Effector memory CD4-positive, alpha-beta T cell (primary cell): ENCODE measurements at places on chromosomes 6 and 20.

DNA sequence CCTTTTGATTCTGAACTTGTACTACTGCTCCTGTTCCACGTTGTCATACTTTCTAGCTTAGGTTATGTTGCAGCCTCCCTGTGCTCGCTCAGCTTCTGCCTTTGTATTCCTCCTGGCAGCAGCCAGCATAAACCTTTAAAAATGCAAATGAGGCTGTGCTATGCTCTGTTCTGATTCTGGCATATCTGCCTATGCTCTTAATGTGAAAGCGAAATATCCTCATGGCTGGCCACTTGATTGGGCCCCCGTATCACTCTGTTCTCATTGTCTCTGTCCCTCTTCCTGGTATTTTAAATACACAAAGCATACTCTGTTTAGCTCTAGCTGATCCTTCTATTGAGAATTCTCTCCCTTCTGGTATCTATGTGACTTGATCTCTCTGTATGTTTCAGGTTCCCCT is 139.0 kb downstream of the JARID2 start:
- H3K27ac ChIP-seq: no peak overlapping the region
- no peaks in the 10 kb centered on the region for H3K27me3 ChIP-seq
- no peak for DNase-seq
- H3K4me3 ChIP-seq: no peak overlapping the region

- no peak overlapping the region for H3K4me3 ChIP-seq
- no peaks in the 10 kb centered on the region for H3K4me1 ChIP-seq
- DNase-seq: no peak
- H3K36me3 ChIP-seq: no peaks in the 10 kb centered on the region
Observed at GRCh38 chr6:150695652-150696051, 96.0 kb downstream of the PLEKHG1 start.

DNA sequence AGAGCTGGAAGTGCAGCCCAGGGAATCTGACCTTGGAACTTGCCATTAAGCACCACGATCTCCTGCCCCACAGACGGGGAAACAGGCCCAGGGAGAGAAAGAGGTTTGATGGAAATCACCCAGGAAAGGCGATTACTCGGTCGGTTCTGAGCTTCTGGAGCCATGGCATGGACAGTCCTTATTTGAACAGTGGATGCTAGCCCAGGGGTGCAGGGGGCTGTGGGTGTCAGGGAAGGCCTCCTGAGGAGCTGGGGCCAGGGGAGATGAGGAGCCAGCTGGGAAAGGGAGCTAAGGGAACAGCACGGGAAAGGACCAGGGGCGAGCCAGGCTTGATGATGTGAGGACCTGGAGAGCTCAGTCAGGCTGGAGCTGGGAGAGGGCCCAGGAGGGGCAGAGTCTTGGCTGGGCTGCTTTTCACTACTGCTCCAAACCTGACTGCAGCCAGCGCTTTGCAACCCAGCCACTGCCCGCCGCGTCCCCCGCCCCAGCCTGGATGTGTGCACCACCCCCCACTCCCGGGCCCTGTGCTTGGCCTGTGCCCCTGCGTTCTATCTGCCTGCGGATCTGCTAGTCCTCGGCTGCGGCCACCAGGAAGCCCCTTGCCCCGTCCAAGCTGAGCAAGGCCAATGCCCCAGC is 17.8 kb downstream of the SUN5 start:
- H3K4me1 ChIP-seq: no peaks in the 10 kb centered on the region
- DNase-seq: no peak
- no peak overlapping the region for H3K4me3 ChIP-seq
- no peak overlapping the region for H3K27ac ChIP-seq
- no peaks in the 10 kb centered on the region for H3K27me3 ChIP-seq

GRCh38 chr20:22652681-22653588 is 68.6 kb upstream of the FOXA2 start:
- no peak overlapping the region for H3K4me3 ChIP-seq
- no peak for DNase-seq
- no peak overlapping the region for H3K27ac ChIP-seq
- no peaks in the 10 kb centered on the region for H3K4me1 ChIP-seq

GRCh38 chr6:138035070-138035469 is 72.1 kb downstream of the PERP start:
- no peaks in the 10 kb centered on the region for H3K4me1 ChIP-seq
- no peak overlapping the region for H3K4me3 ChIP-seq
- no peak for DNase-seq
- H3K36me3 ChIP-seq: no peaks in the 10 kb centered on the region

DNA sequence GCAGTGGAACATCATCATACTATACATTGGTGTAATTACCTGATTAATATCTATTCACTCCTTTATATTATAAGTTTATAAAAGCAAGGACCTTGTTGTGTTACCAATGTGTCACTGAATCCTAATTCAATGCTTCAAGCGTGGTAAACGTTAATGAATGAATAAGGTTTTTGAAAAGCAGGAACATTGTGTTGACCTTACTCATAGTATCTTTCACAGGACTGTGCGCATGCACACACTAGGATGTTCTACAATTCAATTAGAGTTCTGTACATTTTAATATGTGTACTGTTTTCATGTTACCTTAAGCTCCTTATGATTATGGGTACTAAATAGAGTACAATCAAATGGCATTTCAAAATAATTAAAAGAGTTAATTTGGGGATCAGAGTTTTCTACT is 578.5 kb downstream of the BMP2 start:
- no peaks in the 10 kb centered on the region for H3K4me1 ChIP-seq
- H3K27ac ChIP-seq: no peak overlapping the region
- no peak overlapping the region for H3K4me3 ChIP-seq
- no peaks in the 10 kb centered on the region for H3K36me3 ChIP-seq
